ENCODE measurements at places on chromosomes 16 and 17. TPM values are rescaled to one million over a fixed set of nuclear protein-coding genes. Genes with fewer than 3 reads are reported as not detected.
A peak's percentile ranks its signal among the peaks of the same experiment; 100 is the strongest.

MT1A gene
- polyA plus RNA-seq, result not detected

CDRT15L2 gene
- polyA plus RNA-seq, result not detected

- H3K27me3 ChIP-seq, result no peaks in the 10 kb centered on the region
- no peaks in the 10 kb centered on the region for H3K4me1 ChIP-seq
- no peak overlapping the region for H3K27ac ChIP-seq
- H3K4me3 ChIP-seq, result no peak overlapping the region
- H3K36me3 ChIP-seq, result no peaks in the 10 kb centered on the region
These were observed 70.3 kb downstream of the NETO2 start for GRCh38 chr16:47073223-47074155.

GRCh38 chr17:49676276-49676868, 1.5 kb downstream of the SPOP start:
- DNase-seq, result peak; percentile 81
- peak overlapping the region; percentile 96 for H3K27ac ChIP-seq
- H3K27me3 ChIP-seq, result no peaks in the 10 kb centered on the region
- peak overlapping the region; percentile 87 for H3K4me3 ChIP-seq

DNA sequence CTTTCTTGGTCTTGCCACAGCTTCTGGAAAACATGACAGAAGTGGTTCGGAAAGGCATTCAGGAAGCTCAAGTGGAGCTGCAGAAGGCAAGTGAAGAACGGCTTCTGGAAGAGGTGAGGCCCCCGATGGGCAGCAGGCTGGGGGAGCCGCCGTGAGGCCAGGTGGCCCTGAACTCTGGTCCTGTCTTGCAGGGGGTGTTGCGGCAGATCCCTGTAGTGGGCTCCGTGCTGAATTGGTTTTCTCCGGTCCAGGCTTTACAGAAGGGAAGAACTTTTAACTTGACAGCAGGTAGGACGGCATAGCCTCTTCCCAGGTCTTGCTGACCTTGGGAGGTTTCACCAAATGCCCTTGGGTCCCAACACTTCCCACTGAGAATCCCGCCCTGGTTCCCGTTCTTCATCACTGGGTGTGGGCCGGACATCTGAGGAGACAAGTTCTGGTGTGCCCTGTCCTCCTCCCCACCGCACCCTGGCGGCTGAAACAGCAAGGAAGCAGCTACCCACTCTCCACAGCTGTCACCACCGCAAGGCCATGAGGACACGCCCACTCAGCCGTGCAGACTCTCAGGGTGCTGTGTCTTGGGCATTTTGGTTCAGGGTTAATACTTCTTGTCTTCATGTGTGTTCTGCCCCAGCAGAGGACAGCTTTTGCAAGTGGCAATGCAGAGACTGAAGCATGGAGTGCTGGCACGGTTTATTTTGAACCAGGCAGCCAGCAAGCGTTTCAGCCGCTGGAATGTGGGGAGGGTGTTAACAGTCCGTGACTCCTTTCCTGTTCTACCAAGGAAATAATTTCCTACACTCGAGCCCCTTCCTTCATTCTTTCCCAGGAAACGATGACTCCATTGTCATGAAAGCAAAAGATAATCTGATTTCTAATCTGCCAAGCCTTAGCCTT, 21.4 kb downstream of the NTAN1 start:
- H3K4me1 ChIP-seq, result peaks cover 3% of the 10 kb centered on the region
- H3K27ac ChIP-seq, result no peak overlapping the region
- peaks cover 69% of the 10 kb centered on the region for H3K36me3 ChIP-seq
- no peaks in the 10 kb centered on the region for H3K27me3 ChIP-seq
- DNase-seq, result no peak

IRX5 gene
- not detected for polyA plus RNA-seq
